CD8-positive, alpha-beta memory T cell (primary cell): ENCODE measurements at places on chromosomes 6 and 20. TPM values are rescaled to one million over a fixed set of nuclear protein-coding genes. Genes with fewer than 3 reads are reported as not detected.

DNA sequence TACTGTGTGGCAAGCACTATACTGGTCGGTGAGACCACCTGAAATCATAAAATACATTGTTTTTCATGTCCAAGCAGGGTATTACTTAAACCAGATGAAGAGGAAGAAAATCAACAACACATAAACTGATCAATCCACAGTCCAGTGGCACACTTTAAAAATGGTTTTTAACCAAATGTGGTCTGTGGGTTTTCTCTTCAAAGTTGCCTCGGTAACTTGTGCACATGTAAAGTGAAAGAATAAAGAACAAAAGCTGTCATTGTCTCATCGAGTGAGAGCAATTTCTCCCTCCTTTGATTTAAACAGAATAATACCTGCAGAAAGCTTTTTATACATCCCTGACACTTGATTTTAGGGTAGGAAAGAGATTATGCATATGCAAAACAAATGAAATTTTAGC, 3.7 kb downstream of the FLRT3 start:
- H3K4me1 ChIP-seq: no peaks in the 10 kb centered on the region
- no peaks in the 10 kb centered on the region for H3K27me3 ChIP-seq
- no peaks in the 10 kb centered on the region for H3K36me3 ChIP-seq

- H3K4me3 ChIP-seq: no peak overlapping the region
- no peaks in the 10 kb centered on the region for H3K36me3 ChIP-seq
- H3K4me1 ChIP-seq: peaks cover 10% of the 10 kb centered on the region
- DNase-seq: no peak
Observed at GRCh38 chr20:5919626-5920544, 30.4 kb downstream of the TRMT6 start.

Gene RRAGD
- total RNA-seq: 8.7 TPM

- DNase-seq: no peak
- peak overlapping the region; percentile 86 for H3K27ac ChIP-seq
- peaks cover 38% of the 10 kb centered on the region for H3K4me1 ChIP-seq
- H3K4me3 ChIP-seq: peak overlapping the region; percentile 78
- H3K27me3 ChIP-seq: no peaks in the 10 kb centered on the region
Observed at GRCh38 chr6:7311917-7312615, 933 bp downstream of the SSR1 start.

Gene DDX27
- total RNA-seq: 68.7 TPM

GRCh38 chr6:31687860-31688693, 7.2 kb upstream of the LY6G5C start:
- no peaks in the 10 kb centered on the region for H3K27me3 ChIP-seq
- peaks cover 9% of the 10 kb centered on the region for H3K4me1 ChIP-seq
- H3K4me3 ChIP-seq: no peak overlapping the region
- H3K27ac ChIP-seq: peak overlapping the region; percentile 12

DNA sequence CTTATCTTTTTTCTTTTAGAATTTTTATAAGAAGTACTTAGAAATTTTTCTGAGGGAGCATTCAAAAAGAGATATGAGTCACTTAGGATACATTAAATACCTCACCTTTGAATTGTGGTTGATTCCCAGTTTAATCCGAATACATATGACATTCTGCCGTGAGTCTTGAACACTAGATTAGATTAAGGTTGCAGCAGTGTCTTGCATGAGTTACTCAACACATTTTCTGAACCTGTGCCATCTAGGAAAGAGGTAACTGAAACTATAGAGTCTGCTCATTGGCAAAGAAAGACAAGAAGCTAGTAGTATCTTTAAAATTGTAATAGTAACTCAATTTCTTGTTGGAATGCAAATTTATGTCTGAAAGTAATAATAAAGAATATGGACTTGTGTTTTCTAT, 14.9 kb downstream of the PEX3 start:
- peaks cover 5% of the 10 kb centered on the region for H3K36me3 ChIP-seq
- no peak for DNase-seq
- no peak overlapping the region for H3K27ac ChIP-seq
- H3K4me3 ChIP-seq: no peak overlapping the region
- H3K27me3 ChIP-seq: no peaks in the 10 kb centered on the region

DNA sequence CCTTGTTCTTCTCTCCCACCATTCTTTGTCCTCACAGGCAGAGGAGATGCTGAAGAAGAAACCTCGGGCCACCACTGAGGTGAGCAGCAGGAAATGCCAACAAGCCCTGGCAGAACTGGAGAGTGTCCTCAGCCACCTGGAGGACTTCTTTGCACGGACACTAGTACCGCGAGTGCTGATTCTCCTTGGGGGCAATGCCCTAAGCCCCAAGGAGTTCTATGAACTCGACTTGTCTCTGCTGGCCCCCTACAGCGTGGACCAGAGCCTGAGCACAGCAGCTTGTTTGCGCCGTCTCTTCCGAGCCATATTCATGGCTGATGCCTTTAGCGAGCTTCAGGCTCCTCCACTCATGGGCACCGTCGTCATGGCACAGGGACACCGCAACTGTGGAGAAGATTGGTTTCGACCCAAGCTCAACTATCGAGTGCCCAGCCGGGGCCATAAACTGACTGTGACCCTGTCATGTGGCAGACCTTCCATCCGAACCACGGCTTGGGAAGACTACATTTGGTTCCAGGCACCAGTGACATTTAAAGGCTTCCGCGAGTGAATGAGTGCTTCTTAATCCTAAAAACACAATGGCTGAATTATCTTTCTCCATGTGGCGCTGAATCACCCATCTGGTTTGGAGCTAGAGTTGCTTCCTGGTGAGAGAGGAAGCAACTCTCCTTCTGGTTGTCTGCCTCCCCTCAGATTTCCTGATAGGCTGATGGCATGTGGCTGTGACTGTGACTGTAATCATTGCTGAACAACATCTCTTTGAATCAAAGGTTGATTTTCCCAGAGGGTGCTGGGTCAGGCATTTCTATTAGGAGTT, 4.6 kb downstream of the MAD2L1BP start:
- peak overlapping the region; percentile 24 for H3K27ac ChIP-seq
- no peak overlapping the region for H3K4me3 ChIP-seq
- no peak for DNase-seq
- H3K4me1 ChIP-seq: peaks cover 24% of the 10 kb centered on the region
- H3K27me3 ChIP-seq: no peaks in the 10 kb centered on the region
- peaks cover 24% of the 10 kb centered on the region for H3K36me3 ChIP-seq

Gene PBOV1
- total RNA-seq: not detected

DNA sequence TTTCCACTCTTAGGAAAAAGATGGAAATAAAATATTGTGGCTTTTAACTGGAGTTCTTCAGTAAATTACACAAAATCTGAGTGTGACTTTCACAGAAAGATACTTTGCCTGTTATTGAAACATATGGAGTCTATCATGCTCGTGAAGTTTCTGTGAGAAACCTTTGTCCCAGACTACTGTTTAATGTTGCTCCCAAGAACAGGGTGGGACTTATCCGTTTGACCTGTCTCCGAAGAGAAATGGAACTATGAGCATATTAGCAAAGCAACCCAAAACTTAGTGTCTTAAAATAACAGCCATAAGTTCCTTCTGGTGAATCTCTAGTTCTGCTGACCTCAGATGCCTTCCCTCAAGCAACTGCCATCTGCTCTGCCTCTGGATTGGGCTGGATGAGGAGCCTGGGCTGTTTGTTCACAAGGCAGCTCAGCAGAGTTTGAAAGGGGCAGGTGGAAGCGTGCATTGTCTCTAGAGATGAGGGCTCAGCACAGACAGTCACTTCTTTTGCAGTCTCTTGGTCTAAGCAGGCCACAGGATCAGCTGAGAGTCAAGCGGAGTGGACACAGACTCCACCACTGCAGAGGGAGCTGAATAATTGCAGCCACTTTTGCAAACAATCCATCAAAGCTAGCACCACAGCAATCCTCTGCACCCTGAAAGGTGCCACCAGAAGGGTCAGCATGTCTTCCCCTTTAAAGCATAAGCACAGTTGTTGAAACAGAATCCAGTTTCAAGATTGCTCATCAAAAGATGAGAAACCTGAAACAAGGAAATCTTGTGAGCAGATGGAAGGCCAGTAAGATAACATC, 52.8 kb downstream of the MYB start:
- H3K27ac ChIP-seq: peak overlapping the region; percentile 22
- no peaks in the 10 kb centered on the region for H3K36me3 ChIP-seq
- no peaks in the 10 kb centered on the region for H3K4me1 ChIP-seq
- H3K27me3 ChIP-seq: no peaks in the 10 kb centered on the region
- no peak overlapping the region for H3K4me3 ChIP-seq

DNA sequence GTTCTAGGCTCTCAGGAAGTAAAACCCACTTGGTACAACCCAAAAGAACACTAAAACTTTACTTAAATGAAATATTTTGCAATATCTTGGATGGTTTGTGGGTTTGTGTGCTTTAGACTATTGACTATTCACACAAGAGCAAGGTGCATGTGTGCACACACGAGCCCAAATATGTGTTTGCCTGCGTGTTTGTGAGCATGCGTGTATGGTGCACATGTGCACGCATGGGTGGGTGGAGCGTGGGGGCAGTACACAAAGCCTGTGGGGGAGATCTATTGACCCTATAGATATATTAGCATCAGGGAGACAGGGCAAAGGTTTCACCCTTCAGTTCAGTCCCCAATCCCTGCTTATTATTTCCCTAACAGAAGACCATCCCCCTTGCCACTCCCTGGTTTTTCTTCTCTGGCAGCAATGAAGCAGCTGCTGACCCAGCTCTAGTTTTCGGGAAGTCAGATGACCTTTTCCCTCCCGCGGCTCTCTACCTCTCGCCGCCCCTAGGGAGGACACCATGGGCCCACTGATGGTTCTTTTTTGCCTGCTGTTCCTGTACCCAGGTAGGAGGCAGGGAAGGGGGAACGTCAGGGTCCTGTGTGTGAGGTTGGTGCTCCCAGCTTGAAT, at the start of gene C2:
Gene C2, plus strand, starts transcription at position 476 of the 621 bp plus-strand sequence. Its CDS starts 36 bp downstream, at position 512.
- H3K27ac ChIP-seq: no peak within 1 kb of the TSS
- H3K27me3 ChIP-seq: no peaks in the 10 kb centered on the region
- H3K4me1 ChIP-seq: no peaks in the 10 kb centered on the region
- H3K36me3 ChIP-seq: no peaks in the 10 kb centered on the region

Gene CST1
- total RNA-seq: not detected

Gene OPRM1
- total RNA-seq: not detected

Gene SAPCD1
- 6.1 TPM for total RNA-seq

DNA sequence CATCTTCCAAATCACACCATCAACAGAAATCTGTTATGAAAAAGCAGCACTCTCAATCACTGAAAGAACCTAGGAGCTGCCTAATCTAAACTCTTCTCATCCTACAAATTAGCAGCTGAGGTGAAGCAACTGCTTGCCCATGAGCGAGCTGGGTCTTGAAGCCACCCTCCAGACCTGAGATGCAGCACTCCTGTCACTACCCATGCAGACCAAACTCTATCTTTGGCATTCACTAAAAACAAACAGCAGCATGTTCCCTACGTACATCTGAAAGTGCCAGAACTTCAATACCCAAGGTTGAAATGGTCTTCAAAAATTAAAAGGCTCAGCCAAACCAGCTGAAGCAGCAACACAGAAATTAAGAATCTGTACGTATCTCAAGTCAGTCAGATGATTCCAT, 14.3 kb downstream of the ADNP start:
- no peak overlapping the region for H3K27ac ChIP-seq
- H3K27me3 ChIP-seq: no peaks in the 10 kb centered on the region
- no peak overlapping the region for H3K4me3 ChIP-seq
- peaks cover 67% of the 10 kb centered on the region for H3K4me1 ChIP-seq

Gene NKX2-4
- not detected for total RNA-seq

GRCh38 chr6:44250718-44251123, 3.8 kb downstream of the HSP90AB1 start:
- H3K4me3 ChIP-seq: no peak overlapping the region
- peaks cover 22% of the 10 kb centered on the region for H3K4me1 ChIP-seq
- no peak overlapping the region for H3K27ac ChIP-seq
- no peaks in the 10 kb centered on the region for H3K27me3 ChIP-seq
- DNase-seq: no peak

GRCh38 chr20:38674765-38675133, 49.5 kb upstream of the SLC32A1 start:
- no peak for DNase-seq
- peaks cover 5% of the 10 kb centered on the region for H3K27me3 ChIP-seq
- no peak overlapping the region for H3K4me3 ChIP-seq
- H3K36me3 ChIP-seq: no peaks in the 10 kb centered on the region
- peaks cover 10% of the 10 kb centered on the region for H3K4me1 ChIP-seq

DNA sequence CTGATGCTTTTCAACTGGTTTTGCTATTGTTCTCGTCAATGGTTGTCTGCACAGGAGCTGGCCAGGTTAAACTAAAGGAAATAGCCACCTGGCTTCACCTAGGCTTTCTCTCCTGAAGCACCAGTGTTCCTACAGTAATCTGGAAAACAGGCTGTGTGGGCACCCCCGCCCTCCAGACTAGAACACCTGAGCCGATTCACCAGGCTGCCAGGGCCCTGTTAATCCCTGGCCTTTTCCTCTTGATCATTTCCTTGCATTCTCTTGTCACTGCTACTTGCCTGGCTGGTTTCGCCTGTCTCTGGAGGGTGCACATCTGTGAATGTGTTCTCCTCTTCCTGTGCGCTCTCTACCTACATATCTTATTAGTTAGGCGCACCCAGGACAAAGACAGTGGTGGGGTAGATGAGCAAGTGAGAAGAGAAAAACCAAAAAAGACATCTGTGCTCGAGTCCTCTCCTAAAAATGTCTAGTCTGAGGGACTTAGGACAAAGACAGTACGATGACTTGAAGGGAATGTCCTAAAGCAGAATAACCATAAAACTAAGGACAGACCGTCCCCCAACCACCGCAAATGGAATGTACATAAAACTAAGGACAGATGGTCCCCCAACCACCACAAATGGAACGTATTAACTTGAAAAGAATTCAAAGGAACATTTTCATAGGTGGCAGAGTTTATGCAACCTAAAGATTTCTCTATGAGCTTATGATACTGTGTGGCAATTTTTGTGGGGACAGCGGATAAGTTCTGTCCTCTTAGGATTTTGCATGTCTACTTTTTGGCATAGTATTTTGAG, 45.9 kb upstream of the EMILIN3 start:
- no peak overlapping the region for H3K27ac ChIP-seq
- H3K27me3 ChIP-seq: no peaks in the 10 kb centered on the region
- no peak overlapping the region for H3K4me3 ChIP-seq
- H3K36me3 ChIP-seq: peaks cover 73% of the 10 kb centered on the region
